ENCODE measurements at places on chromosomes 1 and 21.

- no peak for DNase-seq
Observed at GRCh38 chr1:225613006-225613405, 39.9 kb downstream of the ENAH start.

- no peak for DNase-seq
Observed at GRCh38 chr1:206513312-206514111, 6.2 kb downstream of the RASSF5 start.

GRCh38 chr1:159829273-159829634 is 2.6 kb downstream of the SLAMF8 start:
- DNase-seq = no peak

DNA sequence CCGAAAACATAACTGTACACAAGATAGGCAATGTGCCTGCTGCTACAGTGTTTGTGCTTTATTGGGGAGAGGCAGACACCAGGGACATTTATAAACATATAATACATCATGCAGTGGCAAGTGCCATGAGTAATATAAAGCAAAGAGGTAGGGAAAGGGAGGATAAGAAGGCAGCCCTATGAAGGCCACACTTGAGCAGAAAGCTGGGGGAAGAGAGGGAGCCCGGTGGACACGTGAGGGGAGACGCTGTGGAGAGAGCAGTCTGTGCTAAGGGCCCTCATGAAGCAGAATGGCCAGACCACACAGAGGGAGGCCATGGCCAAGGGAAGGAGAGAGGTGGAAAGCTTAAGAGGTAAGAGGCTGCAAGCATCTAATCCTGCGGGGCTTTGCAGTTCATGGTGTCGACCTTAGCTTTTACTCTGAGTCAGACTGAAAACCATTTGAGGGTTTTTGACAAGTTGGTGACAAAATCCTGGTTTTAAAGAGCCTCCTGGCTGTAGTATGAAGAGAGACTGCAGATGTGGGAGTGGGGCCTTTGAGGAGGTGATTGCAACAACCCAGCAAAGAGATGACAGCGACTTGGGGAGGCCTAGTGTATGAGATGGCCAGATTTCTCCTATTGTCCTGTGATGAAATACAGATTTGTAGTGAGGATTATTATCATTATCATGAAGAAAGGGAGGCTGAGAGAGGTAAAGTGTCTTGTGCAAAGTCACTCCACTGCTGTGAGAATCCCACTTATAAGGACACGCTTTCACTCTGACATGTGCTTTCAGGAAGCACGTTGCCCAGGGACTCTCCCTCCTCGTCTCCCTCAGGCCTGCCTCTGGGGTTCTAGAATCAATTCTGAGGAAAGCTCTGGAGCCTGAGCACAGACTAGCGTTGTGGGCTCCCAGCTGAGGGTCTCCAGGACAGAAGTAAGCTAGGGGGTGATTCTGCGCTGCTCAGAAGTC is 192.9 kb downstream of the RHOU start:
- DNase-seq = no peak

GRCh38 chr1:183244466-183244865 is 58.4 kb downstream of the LAMC2 start:
- DNase-seq = no peak

DNA sequence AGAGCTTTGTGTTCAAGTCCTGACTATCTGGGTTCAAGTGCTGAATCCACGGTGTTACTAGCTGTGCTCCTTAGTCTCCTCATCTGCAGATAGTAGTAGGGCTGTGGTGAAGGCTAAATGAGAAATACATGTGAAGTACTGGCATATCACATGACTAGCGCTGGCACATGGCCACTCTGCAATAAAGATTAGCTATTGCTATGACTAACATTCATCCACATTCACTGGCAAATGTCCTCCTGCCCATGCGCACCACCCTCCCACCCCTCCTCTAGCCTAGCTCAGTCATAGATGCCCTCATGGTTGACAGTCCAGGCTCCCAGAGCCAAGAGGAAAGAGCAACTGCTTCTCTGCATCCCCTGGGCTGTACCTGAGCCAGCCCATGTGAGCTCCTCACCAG is 8.5 kb upstream of the COL8A2 start:
- no peak for DNase-seq

GRCh38 chr1:154605534-154605933 is 2.5 kb downstream of the ADAR start:
- DNase-seq = no peak

Data from glomerular endothelial cell (primary cell).